ENCODE measurements at places on chromosomes 11 and 22. TPM values are rescaled to one million over a fixed set of nuclear protein-coding genes. Genes with fewer than 3 reads are reported as not detected.

CCND1 gene
- total RNA-seq: 71.1 TPM

DNA sequence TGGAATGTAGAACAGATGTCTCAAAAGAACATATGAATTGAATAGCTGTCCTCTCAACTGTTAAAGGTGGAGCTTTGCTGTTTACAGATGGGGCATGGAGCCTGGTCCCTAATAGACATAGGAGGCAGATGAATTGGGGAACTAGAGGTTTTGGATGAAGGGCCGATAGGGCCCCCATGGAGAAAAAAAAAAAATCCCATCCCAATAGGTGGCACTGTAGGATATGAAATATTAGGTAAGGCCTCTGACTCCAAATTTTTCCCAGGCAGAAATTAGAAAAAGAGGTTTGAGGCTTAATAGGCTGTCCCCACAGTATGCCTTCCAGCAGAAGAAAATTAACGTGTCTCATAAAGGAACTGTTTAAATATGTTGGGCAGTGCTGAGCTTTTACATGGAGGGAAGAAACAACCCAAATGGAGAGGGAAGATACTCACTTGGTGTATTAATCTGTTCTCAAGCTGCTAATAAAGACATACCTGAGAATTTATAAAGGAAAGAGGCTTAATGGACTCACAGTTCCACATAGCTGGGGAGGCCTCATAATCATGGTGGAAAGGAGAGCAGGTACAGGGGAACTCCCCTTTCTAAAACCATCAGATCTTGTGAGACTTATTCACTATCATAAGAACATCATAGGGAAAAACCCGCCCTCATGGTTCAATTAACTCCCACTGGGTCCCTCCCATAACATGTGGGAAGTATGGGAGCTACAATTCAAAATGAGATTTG lies 30.1 kb upstream of the TMEM45B start:
- no peak for DNase-seq

- no peak for DNase-seq
Measured at GRCh38 chr11:47396049-47396320, 12.4 kb upstream of the SLC39A13 start.

DNA sequence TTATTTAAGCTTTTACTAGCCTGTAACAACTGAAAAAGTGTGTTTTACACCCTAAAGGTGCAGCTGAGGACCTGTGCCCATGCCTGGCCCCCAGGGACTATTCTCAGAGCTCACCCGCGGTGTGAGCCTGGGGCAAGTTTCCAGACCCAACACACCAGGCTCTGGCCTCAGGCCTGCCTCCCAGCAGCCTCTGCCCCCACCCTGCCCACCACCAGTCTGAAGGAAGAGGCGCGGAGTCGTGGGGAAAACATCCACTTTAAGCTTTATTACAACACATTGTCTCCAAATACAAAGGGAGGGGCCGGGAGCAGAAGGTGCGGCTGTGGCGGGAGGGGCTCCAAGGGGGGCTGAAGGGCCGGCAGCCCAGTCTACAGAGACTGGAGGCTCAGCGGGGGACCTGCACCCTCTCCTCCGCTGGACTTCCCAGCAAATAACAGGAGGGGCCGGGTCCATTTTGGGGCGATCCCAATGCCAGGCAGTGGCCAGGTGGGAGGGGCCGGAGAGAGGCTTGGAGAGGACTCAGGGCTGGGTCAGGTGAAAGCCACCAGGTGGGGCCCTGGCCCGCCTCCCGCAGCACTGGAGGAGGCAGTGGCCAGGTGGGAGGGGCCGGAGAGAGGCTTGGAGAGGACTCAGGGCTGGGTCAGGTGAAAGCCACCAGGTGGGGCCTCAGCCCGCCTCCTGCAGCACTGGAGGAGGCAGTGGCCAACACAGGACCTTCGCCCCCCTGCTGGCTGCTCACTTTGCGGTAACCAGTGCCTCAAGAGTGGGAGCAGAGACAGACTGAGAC lies 18.1 kb downstream of the DUSP8 start:
- DNase-seq: no peak

DNA sequence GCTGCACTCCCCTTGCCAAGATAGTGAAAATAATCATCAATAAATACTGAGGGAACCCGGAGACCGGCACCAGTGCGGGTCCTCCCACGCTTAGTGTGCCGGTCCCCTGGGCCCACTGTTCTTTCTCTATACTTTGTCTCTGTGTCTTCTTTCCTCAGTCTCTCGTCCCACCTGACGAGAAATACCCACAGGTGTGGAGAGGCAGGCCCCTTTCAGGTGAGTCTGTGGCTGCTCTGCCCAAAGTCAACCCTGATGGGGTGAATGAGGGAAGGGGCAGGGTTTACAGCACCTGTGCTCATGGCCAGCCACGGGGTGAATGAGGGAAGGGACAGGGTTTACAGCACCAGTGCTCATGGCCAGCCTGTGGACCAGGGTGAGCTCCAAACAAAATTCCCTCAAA lies 4.7 kb downstream of the BET1L start:
- no peak for DNase-seq

Measured in liver (tissue), 10 donors.